ENCODE measurements at places on chromosomes 2 and 18.

- DNase-seq: no peak
Measured at GRCh38 chr2:200740907-200741306, 70.8 kb upstream of the BZW1 start.

- no peak for DNase-seq
Measured at GRCh38 chr2:80244905-80245584, 59.5 kb downstream of the LRRTM1 start.

DNA sequence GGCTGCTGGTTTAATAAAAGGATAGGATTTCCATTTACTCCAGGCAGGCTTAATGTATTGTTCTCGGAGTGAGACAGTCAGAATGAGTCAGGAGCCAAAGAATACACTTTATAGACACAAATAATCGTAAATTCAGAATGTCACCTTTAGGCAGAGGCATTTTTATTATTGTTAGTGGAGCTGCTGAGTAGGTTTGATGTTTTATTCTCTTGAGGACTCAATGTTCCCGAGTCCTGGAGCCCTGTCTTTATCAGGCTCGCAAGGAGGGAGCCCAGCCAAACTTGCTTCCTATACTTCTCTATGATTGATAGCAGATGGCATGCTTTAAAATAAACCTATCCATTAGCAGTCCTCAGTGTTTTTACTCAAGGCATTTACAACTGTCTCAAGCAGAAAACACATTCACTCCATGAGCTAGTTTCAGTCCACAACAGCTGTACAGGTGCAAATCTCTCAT, 492.3 kb upstream of the ZEB2 start:
- DNase-seq: no peak

DNA sequence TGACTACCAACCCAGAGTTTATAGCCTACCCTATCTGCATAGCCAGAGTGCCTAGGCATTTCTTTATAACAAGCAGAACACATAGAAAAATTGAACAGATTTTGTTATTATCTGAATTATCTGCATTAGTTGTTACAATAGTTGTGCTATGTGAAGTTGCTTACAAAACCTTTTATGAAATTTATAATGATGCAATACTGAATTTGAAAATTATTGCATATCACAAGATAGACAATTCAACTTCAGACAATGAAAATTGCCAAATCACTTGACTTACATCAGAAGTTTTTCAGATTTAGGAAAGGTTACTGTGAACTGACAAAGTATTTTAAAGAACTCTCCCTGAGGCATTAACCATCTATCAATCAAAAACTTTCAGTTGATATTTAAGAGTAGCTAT, 437.9 kb upstream of the PIK3C3 start:
- DNase-seq: no peak

GRCh38 chr2:45913539-45913938, 262.1 kb downstream of the PRKCE start:
- no peak for DNase-seq

- DNase-seq: no peak
Measured at GRCh38 chr2:172095905-172096625, 6.6 kb downstream of the DLX2 start.

- DNase-seq: no peak
Measured at GRCh38 chr2:37167636-37168180, 10.9 kb upstream of the EIF2AK2 start.

GRCh38 chr18:62525608-62526007, 2.8 kb downstream of the ZCCHC2 start:
- DNase-seq: no peak

GRCh38 chr2:218035463-218036100, 32.8 kb upstream of the TNS1 start:
- DNase-seq: no peak

DNA sequence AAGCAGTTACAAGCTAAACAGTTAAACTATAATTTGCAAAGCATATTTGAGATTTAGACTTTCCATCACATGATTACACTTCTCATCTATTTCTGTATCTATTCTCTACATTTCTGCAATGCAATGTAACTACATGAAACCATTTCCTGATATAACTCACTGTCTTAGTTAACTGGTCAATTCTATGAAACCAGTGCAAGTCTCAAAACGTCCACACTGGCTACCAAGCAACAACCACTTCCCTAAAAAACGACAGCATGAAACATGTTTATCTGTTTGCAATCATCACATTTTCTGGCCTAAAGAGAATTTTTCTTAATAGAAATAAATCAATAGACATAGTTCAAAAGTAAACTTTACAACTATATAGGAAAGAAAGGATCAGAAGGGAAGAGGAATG, 17.4 kb downstream of the FECH start:
- no peak for DNase-seq

DNA sequence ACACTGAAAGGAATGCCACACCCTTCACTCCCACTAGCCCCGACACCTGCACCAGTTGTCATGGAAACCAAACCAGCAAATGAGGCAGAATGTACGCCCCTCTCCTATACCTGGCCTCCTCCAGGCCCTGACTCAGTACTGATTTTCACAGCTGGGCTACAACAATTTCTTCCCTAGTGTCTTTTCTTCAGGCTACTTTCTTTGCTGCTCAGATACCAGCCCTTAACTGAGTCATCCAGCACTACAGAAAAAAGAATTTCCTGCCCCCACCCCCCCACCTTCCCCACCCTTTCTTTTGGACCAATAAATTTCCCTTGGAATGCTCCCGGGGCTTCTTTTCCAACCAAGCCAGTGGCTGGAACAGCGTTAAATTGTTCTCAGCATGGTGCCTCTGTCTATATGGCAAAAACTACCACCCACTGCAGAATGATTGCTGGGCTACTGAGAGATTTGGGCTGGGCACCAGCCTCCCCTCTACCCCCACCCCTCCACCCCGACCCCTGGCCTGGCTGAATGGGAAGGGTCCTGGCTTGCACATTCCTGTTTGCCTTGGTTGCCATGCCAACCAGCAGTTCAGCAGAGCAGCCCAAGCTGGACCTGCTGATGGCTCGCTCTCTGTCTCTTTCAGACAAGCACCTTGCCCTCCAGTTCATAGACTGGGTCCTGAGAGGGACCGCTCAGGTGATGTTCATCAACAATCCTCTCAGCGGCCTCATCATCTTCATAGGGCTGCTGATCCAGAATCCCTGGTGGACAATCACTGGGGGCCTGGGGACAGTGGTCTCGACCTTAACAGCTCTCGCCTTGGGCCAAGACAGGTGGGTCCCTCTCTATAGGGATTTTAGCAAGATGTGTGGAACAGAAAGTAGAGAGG, 11.3 kb downstream of the SLC14A2 start:
- DNase-seq: no peak

- no peak for DNase-seq
Measured at GRCh38 chr18:46677611-46678010, 20.6 kb upstream of the LOXHD1 start.

GRCh38 chr2:27422958-27423357, 5.5 kb upstream of the NRBP1 start:
- no peak for DNase-seq

DNA sequence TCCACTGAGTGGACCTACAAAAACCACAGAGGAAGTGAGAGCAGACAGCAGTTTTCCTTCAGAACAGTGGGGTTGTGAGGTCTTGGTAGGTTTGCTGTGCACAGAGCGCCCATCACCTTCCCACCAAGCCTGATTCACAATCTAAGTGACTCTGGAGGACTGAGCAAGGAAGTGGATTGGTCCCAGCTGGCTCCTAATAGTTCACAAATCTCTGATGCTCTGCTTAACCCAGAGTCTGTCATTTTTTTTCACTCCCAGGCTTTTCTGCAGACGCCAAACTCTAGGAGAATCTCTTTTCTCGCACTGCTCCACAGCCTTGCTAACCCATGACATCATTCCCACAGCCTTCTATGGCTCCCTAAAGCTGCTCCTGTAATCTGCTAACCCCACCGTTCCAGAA, 280.4 kb downstream of the C1D start:
- no peak for DNase-seq

DNA sequence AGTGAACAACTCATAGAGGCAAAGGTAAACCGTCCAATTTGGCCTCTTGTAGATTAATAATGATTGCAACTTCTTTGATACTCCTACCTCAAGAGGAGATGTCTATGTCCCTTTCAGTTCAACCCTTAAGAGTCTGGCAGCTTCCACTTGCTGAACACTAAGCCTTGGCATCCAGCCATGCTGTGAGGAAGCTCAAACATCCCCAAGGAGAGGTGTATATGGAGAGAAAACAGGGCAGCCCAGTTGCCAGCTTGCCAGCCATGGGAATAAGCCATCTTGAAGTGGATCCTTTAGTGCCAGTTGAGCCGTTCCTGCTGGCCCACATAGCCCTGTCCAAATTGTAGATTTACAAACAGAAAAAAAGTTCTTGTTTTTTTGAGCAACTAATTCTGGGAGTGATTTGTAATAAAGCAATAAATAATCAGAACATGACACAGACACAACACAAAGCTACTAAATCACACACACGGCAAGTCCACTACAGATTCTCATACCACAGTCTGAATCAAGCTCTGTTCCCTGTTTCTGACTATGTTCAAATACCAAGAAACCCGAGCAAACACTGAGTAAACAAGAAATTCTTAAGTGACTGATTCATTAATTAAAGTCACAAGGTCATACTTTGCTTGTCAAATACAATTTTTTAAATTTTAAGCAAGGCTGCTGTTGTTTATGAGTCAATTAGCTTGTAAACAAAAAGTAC, 96.1 kb downstream of the PID1 start:
- no peak for DNase-seq

DNA sequence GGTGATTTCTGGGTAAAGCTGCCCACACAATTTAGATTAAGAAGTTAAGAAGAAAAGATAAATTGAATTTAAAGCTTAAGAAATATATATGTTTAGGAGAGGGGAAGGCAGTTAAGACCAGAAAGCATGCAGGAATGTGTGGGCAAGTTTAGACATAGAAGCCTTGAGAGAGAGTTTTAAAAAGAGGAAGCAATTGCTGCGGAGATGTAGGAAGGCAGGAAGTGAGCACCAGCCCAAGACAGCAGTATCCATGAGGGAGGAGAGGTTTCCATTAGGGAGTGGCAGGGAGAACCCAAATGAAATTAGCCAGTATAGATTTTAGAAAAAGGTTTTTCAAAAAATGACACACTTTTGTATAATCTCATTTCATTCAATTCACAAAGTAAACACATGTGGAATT, 24.3 kb downstream of the DSC2 start:
- no peak for DNase-seq

GRCh38 chr18:59328683-59329082, 10.2 kb upstream of the CPLX4 start:
- no peak for DNase-seq

- DNase-seq: no peak
Measured at GRCh38 chr2:29697181-29697580, 224.2 kb downstream of the ALK start.

GRCh38 chr2:15834381-15835031, 105.8 kb upstream of the MYCN start:
- no peak for DNase-seq

All from T-helper 9 cell (primary cell).